ENCODE measurements at places on chromosomes 4 and X. TPM values are rescaled to one million over a fixed set of nuclear protein-coding genes. Genes with fewer than 3 reads are reported as not detected.
A peak's percentile ranks its signal among the peaks of the same experiment; 100 is the strongest.

The CTAG1B gene
- polyA plus RNA-seq = not detected

The P2RY4 gene
- polyA plus RNA-seq = not detected

The DMP1 gene
- not detected for polyA plus RNA-seq

The TMEM47 gene
- polyA plus RNA-seq = 39.0 TPM

The PDE6B gene
- polyA plus RNA-seq = 38.3 TPM

The APELA gene
- 11.8 TPM for polyA plus RNA-seq

The GLRB gene
- 13.8 TPM for polyA plus RNA-seq

The IL21 gene
- not detected for polyA plus RNA-seq

The CITED1 gene
- polyA plus RNA-seq = 12.2 TPM

The AMBN gene
- 1.3 TPM for polyA plus RNA-seq

The PLS3 gene
- 291 TPM for polyA plus RNA-seq

- no peak for DNase-seq
These were observed 43.7 kb downstream of the IL21 start for GRCh38 chr4:122577189-122577553.

DNA sequence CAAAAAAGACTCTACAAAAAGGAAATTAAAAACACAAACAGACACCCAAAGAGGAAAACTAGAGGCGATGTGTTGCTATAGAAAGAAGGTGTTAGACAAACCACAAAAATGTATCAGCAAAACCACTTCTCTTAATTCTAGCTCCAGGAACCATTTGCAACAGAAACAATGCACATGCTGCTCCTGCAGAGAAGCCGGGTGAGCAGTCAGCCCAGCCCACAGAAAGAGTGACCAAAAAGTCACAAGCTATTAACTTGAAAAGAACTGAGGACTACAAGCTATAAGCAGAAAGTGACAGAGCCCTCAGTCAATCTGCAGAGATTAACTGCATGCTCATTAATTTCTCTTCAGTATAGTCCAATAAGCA is 96.2 kb upstream of the KLHL13 start:
- DNase-seq = no peak

- no peak for DNase-seq
These were observed 57.6 kb downstream of the TBCK start for GRCh38 chr4:106258145-106259045.

GRCh38 chr4:25524663-25525062 is 131.0 kb upstream of the SLC34A2 start:
- DNase-seq = no peak

DNA sequence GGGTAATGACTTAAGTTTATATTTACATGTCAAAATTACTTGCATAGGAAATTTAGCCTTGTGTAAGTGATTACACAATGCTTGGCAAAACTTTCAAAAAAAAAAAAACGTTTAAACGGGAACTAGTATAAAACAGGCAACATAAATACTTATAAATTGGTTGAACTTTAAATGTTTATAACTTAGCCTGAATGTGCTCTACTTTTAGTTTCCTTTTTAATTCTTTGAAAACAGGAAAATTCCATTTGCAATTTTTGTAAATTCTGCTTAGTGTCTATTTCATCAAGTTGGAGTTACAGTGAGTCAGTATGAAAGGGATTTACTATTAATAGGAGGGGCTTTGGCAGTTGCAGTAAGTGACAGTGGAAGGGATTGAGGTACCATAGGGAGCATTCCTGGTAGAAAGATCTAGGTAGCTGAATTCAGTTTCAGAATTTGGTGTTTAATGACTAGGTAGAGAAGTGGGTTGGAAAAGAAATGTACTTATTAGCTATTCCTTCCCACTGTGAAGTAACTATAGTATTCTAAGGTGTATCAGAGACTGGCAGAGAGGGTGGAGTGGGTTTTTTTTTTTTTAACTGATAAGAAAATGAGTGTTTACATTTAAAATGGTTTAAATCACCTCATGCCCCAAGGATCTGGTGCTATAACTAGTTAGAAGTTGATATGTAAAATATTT is 2.8 kb downstream of the STAG2 start:
- no peak for DNase-seq

- no peak for DNase-seq
These were observed 40.4 kb upstream of the INTS6L start for GRCh38 chrX:135480076-135480475.

- DNase-seq = no peak
These were observed 350.0 kb downstream of the CAMK2D start for GRCh38 chr4:113411496-113411938.

- no peak for DNase-seq
These were observed 62.3 kb downstream of the FAM193A start for GRCh38 chr4:2598511-2599303.

- no peak for DNase-seq
These were observed 369.6 kb downstream of the NAF1 start for GRCh38 chr4:162797108-162797507.

DNA sequence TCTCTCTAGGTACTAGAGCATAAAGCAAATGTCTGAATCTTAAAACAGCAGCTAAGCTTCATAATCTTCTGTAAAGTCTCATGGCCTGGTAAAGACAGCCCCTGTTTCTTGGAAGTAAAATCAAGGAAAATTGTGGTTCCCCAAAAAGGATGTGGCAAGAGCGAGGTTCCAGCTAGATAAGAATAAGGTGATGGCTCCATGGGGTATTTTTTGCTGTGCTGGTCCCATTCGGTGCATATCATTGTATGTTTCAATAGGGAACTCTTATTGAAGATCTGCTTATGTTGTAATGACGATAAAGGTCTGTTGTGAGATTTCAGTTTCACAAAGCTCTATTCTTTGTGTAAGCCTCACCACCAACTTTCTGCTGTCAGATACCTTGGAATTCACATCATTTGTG is 316.9 kb upstream of the NOCT start:
- DNase-seq = no peak

GRCh38 chrX:75968293-75968692 is 183.2 kb upstream of the MAGEE2 start:
- DNase-seq = no peak

DNA sequence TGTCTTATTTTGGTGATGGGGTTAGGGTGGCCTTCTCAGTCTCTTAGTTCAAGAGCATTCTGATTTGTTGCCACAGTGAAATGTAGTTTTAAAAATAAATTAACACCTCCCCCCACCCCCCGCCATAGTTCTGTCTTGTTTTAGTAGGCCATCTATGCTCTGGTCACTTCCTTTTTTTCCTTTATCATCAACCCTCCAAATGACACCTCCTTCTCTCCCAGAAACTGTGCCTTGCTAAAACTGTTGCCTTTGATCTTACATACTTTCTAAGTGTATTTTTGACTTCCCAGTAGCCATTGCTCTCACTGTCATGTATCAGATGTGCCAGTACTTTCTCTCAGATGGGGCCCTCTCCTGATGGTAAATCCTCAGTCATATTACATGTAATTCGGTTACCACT is 14.5 kb upstream of the NDUFC1 start:
- DNase-seq = no peak

- no peak for DNase-seq
These were observed at the start of gene CCDC110 for GRCh38 chr4:185471235-185472102. Gene CCDC110 (minus strand): TSS chr4:185471733. CDS start chr4:185471683, 50 bp downstream.

DNA sequence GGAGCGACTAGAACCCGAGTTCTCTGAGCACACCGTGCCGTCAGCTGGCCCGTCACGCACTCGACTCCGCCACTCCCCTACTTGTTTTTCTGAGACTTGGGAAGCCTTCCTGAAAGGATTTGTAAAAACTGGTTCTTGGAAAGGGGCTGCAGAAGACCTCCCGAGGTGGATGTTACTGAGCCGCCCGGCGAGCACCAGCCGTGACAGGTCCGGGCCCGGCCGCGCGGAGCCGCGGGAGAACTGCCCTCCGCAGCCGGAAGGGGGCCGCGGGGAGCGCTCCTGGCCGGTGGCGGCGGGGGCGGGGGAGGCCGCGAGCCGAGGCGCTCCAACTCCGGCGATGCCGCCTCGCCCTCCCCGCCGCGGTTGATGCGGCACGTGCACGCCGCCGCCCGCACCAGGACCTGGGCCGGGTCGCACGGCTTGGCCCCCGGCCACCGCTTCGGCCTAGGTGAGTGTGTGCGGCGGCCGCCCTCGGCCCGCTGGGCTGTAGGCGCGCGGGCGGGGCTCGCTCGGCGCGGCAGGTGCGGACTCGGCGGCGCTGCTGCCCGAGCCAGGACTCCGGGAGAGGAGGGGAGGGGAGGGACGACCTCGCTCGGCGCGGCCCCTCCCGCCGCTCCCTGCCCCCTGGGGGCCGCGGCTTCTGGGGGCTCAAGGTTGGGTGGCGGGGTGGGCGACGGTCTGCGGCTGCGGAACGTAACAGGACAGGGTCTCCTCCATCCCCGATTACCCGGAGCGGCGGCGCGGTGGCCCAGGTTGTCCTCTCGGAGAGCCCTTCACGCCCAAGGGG is 1.7 kb downstream of the SPRY1 start:
- DNase-seq = no peak

DNA sequence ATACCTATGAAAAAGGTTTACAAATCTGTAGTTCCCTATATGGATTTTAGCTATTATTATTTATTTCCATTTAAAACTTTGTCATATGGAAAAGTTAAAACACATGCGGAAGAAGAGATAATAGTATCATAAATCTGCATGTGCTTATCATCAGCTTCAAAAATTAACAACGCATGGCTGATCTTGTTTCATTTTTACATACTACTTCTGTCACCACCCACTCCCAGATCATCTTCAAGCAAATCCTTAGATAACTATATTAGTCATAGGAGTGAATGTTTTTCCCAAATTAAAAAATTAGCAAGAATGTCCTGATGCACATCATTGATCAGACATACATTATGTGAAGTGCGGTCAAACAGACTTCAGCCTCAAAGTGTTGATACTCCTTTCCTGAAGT is 24.6 kb upstream of the MOB1B start:
- DNase-seq = no peak

DNA sequence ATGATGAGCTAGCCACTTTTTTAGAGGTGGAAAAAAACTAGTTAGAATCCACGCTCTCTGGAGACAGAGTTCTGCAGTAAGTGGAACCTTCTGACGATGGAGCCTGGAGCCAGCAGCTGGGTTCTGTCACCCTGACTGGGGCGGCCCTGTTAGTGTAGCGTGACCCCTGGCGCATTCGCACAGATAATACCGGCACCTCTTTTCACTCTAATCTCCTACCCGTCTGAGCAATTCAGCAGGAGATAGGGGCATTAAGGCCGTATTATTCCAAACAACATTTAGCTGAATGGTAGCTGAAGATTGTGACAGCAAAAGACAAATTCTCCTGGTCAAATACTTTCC is 292.6 kb downstream of the FBXO8 start:
- peak; percentile 47 for DNase-seq

DNA sequence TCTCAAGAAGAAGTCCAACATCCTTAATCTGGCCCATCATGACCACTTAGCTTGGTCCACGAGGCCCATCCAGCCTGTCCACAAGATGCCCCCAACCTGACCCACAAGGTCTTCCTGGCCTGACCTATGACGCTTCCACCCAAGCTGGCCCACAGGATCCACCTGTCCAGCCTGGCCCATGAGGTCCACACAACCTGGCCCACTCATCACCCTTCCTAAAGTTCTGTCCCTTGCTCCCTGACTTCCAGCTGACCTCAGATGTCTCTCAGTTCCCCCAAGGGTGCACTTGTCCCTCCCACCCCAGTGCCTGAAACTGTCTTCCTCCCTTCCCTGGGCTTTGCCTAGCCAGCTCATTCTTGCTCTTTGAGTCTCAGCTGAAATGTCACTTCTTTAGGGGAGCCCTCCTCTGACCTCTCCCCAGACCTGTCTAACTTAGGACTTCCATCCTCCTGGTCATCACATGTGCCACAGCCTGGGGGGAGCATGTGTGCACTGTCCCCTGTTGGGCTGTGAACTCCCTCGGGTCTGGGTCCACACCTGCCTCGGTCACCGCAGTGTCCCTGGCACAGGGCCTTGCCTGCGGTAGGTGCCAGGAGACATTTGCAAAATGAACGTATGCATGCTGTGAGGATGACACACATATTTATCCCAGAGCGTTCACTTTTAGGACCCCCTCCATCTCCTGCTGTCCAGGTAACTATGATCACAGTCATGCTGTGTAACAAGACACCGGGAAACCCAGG is 61.7 kb downstream of the EVC start:
- no peak for DNase-seq

DNA sequence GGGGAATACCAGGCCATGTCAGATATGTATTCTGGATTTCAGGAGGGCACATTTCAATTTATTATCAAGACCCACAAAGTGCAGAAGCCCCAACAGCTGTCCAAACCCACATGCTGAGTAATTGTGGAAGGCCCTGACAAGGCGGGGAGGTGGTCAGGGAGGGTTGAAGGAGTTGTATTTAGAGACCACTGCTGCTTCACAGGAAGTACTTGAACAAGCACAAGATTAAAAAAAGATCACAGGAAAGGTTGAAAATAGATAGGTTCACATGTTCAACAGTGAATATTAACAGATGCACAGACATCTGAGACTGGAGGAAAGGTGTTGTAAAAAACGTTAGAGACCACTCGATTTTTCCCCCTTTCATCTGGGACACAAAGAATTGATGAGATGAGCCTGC is 17.9 kb downstream of the ATP8A1 start:
- no peak for DNase-seq

GRCh38 chr4:152044331-152045036 is 283.7 kb upstream of the GATB start:
- DNase-seq = no peak

GRCh38 chrX:153635788-153636668 is 11.0 kb upstream of the DUSP9 start:
- DNase-seq = no peak

GRCh38 chr4:163542275-163542674 is 47.8 kb downstream of the TMA16 start:
- DNase-seq = no peak

DNA sequence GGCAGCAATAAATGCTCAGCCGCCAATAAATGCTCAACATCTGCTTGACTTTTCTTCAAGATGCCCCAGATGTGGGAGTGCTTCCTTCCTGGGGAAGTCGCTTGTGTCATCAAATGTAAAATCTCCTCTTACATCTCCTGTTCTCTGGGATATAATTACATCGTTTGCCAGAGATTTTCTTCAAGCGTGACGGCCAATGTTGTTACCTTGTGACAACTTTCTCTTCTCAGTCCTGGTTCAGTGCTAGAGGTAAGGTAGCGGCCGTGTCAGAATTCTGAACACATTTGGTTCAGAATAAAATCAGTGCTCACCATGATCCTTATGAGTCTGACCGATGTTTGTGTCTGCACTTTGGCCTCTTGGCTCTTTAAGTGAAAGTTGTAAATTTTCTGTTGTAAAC is 102.5 kb downstream of the ASMT start:
- DNase-seq = peak; percentile 31

DNA sequence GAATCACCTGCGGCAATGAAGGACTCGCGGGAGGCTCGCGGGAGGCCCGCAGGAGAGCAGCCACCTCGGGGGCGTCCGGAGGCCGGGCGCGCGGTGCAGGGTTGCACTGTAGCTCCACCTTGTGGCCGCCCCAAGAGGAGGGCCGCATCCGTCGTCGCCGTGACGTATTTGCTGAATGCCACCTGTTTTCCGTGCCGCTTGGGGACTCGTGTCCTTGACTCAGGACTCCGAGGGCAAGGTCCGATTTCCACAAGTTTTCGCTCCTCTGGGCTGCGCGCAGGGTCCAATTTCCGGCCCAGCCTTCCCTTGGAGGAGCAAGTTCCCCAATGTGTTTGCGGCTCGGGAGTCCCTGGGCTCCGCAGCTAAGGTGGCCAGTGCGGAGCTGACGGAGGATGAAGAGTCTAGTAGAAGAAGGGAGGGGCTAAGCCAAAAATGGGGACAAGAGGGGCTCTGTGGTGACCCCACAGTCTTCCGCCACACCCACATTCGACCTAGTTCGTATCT is 10.7 kb upstream of the DLG3 start:
- no peak for DNase-seq

Measured in right renal cortex interstitium (tissue), 3 donors.